ENCODE measurements at places on chromosomes 5 and 9. TPM values are rescaled to one million over a fixed set of nuclear protein-coding genes. Genes with fewer than 3 reads are reported as not detected.

DNA sequence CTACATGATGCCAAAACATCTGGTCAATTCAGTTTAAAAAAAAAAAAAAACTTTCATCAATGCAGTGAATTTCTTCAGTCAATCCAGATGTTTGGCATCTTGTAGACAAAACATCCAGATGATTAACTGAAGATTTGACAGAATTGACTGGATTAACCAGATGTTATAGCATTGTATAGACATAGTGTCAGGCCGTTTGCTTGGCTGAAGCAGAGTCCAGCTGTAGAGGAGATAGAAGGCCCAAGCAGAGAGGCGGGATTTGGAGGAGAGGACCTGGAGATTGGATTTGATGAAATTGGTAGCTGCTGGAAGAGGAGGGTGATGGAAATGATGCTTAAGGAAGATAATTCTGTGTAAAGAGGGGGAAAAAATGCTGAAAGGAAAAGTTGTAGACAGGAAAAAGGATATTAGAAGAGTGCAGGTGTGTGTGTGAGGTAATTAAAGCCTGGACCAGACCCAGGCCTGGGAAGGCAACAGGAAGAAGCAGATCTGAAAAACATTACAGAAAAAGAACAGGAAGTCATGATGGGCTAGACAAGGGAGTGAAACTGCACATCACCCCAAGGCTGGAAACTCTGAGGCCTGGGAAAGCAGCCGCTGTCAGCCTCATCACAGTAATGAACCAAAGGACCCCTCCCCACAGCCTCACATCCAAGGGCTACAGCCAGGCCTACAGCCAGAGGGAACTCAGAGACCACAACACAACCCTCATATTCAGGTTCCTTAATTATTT is 258.3 kb downstream of the CWC27 start:
- no peaks in the 10 kb centered on the region for H3K27me3 ChIP-seq
- H3K4me3 ChIP-seq, result no peak overlapping the region
- H3K27ac ChIP-seq, result no peak overlapping the region
- no peak for DNase-seq
- no peaks in the 10 kb centered on the region for H3K36me3 ChIP-seq

The PALM2AKAP2 gene
- not detected for total RNA-seq

DNA sequence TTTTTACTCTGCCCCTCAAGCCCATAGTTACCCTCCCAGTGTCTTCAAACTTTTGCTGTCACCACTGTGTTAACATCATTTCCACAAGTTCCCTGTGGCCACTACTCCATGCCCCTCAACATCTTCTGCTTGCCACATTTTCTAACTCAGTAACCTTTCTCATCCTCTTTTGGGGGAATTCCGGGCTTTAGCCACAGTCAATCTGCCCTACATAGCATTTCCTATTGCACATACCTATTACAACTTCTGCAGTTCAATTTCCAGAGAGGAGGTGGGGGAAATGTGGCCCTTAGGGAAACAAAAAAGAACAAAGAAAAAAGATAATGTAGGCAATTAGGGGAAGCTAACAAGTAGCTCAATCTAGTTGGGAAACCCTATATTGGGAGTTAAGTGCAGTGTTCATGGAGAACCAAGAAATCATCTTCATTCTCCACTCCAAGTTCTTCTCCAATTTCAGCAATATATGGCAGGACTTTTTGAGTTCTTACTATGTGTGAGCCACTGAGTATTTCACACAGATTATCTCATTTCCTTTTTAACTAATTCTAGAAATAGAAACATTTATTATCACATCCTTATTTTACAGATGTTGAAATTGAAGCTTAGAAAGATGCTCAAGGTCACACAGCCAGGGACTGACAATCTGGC is 40.2 kb upstream of the LPAR1 start:
- H3K36me3 ChIP-seq, result no peaks in the 10 kb centered on the region
- no peaks in the 10 kb centered on the region for H3K4me1 ChIP-seq
- no peak for DNase-seq

The AFAP1L1 gene
- total RNA-seq, result not detected

The PFN3 gene
- not detected for total RNA-seq

The UGT3A1 gene
- not detected for total RNA-seq

DNA sequence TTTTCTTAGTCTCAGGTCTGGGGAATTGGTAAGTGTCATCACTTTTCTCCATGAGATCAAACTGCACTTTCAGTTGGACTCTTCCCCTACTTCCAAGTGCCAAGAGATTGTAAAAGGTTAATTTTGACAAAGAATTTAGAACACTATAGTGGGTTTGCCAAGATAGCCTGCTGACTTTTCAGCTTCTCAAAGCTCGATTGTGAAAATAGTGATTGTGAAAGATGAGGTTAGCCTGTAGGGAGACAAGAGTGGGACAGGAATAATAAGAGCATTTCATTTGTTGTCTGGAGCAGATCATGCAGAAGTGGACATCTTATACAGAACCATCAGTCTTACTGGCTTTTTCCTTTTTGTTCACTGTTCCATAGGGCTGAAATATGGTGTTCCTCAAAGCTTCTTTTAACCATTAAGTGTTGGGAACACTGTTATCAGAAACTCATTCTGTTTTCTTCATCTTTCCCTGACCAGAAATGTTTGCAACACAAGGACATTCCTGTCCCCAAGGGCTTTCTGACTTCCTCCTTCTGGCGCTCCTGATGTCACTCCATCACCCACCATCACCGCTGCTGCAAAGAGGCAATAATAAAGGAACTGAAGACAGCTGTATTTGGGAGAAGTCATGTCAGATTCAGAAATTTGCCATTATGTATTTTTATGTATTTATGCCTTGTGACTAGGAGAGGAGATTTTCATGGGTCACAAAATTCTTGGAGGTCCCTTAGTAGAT is 11.6 kb upstream of the SPTAN1 start:
- no peak overlapping the region for H3K27ac ChIP-seq
- DNase-seq, result no peak
- no peak overlapping the region for H3K4me3 ChIP-seq
- no peaks in the 10 kb centered on the region for H3K4me1 ChIP-seq
- peaks cover 53% of the 10 kb centered on the region for H3K36me3 ChIP-seq
- no peaks in the 10 kb centered on the region for H3K27me3 ChIP-seq

- no peaks in the 10 kb centered on the region for H3K27me3 ChIP-seq
- no peaks in the 10 kb centered on the region for H3K4me1 ChIP-seq
- H3K36me3 ChIP-seq, result no peaks in the 10 kb centered on the region
- no peak overlapping the region for H3K4me3 ChIP-seq
- H3K27ac ChIP-seq, result no peak overlapping the region
- DNase-seq, result peak; percentile 11
Observed at GRCh38 chr9:114238891-114239875, 83.7 kb upstream of the ORM1 start.

The FOXD4L4 gene
- total RNA-seq, result 0.47 TPM

- no peaks in the 10 kb centered on the region for H3K4me1 ChIP-seq
- H3K27me3 ChIP-seq, result no peaks in the 10 kb centered on the region
- H3K36me3 ChIP-seq, result no peaks in the 10 kb centered on the region
Observed at GRCh38 chr5:178826216-178826615, 33.5 kb upstream of the ZNF354B start.

GRCh38 chr9:36789886-36790285 is 217.2 kb downstream of the MELK start:
- H3K36me3 ChIP-seq, result no peaks in the 10 kb centered on the region
- H3K4me3 ChIP-seq, result no peak overlapping the region
- no peaks in the 10 kb centered on the region for H3K27me3 ChIP-seq

DNA sequence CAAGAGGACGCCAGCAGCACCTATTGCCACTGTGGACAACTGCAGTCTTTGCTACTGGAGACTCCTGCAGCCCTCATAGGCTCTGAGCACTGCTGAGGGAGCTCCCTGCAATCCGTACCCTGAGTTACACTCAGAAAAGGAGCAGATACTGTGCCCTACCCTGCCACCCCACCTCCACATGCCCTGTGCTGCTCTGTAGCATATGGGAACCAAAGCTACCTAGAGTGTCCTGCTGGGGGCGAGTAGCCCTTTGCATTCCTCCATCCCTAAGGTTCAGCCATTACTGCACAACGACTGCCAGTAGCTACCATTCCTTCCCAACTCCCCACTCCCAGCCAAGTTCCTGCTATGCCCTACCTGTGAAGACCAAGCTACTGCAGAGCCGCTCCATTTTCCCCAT is 90.2 kb upstream of the SNCAIP start:
- H3K36me3 ChIP-seq, result no peaks in the 10 kb centered on the region
- no peaks in the 10 kb centered on the region for H3K27me3 ChIP-seq
- H3K4me3 ChIP-seq, result no peak overlapping the region
- H3K27ac ChIP-seq, result no peak overlapping the region
- H3K4me1 ChIP-seq, result no peaks in the 10 kb centered on the region
- DNase-seq, result no peak

GRCh38 chr5:181215997-181216989 is 6.8 kb upstream of the TRIM41 start:
- no peaks in the 10 kb centered on the region for H3K27me3 ChIP-seq
- peak overlapping the region; percentile 33 for H3K4me3 ChIP-seq
- H3K4me1 ChIP-seq, result peaks cover 27% of the 10 kb centered on the region

- peaks cover 5% of the 10 kb centered on the region for H3K4me1 ChIP-seq
- no peaks in the 10 kb centered on the region for H3K36me3 ChIP-seq
- H3K27me3 ChIP-seq, result no peaks in the 10 kb centered on the region
- H3K27ac ChIP-seq, result no peak overlapping the region
- no peak for DNase-seq
Observed at GRCh38 chr5:61342071-61342501, 10.0 kb downstream of the ZSWIM6 start.

The OGN gene
- not detected for total RNA-seq

DNA sequence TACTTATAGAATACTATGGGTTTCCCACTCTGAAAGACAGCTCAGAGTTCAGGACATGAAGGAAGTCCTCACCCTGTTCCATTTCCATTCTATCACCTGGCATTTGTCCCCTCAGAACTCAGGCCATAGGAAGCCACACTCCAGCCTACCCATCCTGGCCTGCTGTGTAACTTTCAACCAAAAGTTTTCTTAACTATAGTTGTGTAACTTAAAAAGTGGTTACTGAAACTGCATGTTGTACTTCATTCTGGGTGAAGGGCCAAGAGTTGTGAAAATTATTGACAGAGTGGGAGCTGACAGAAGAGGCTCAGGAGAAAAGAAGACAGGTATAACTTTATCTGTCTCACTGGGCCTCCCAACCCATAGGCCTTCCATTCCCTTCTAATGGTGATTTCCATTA is 212.5 kb downstream of the RAB3C start:
- no peaks in the 10 kb centered on the region for H3K4me1 ChIP-seq
- no peak overlapping the region for H3K4me3 ChIP-seq
- no peak overlapping the region for H3K27ac ChIP-seq

The POU5F2 gene
- total RNA-seq, result 1.9 TPM

DNA sequence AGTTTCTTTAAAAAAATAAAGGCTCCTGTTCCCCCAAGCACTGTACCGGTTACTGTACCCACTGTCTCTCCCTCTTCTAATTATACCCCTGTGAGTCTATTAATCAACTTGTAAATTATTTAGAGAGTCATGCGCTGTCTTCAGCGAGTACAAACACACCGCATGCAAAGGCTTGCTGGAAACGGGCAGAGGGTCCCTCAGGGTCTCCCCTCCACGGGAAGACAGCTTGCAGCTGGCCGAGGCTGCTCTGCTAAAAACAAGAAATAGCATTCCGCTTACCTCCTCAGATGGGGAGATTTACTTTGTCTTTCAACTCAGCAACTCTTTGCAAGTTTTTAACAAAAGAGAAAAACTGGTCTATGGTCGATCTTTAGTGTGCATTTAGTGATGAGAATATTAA is 71.8 kb downstream of the AK8 start:
- H3K4me1 ChIP-seq, result no peaks in the 10 kb centered on the region
- H3K4me3 ChIP-seq, result no peak overlapping the region
- no peaks in the 10 kb centered on the region for H3K27me3 ChIP-seq
- DNase-seq, result no peak
- no peak overlapping the region for H3K27ac ChIP-seq
- H3K36me3 ChIP-seq, result no peaks in the 10 kb centered on the region

The UBQLN1 gene
- total RNA-seq, result 122 TPM

The ECSCR gene
- total RNA-seq, result 0.32 TPM

DNA sequence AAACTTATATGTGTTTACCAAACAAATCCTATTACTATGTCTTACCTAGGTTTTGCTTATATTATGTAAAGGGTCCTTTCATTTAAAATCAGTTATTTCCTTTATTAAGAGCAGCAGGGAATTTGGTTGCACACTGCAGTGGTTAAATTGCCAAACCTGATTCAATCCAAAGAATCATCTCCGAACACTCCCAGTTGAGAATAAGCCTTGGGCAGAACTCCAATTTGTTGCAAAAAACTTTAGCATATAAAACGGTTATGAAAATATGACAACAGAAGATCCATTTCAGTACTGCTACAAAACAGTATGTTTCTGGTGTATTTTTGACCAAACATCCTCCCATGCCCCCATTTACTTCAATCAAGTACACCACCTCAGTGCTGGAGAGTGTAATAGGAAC is 587.0 kb upstream of the GRAMD2B start:
- H3K4me3 ChIP-seq, result no peak overlapping the region
- no peak overlapping the region for H3K27ac ChIP-seq
- H3K36me3 ChIP-seq, result no peaks in the 10 kb centered on the region
- no peak for DNase-seq
- H3K4me1 ChIP-seq, result no peaks in the 10 kb centered on the region

GRCh38 chr5:168481330-168481788 is 4.9 kb upstream of the RARS1 start:
- H3K27me3 ChIP-seq, result no peaks in the 10 kb centered on the region
- no peak overlapping the region for H3K4me3 ChIP-seq
- DNase-seq, result no peak
- no peak overlapping the region for H3K27ac ChIP-seq

- peaks cover 4% of the 10 kb centered on the region for H3K36me3 ChIP-seq
- H3K4me1 ChIP-seq, result no peaks in the 10 kb centered on the region
- DNase-seq, result no peak
- no peaks in the 10 kb centered on the region for H3K27me3 ChIP-seq
- H3K27ac ChIP-seq, result no peak overlapping the region
Observed at GRCh38 chr9:93669958-93670207, 93.5 kb downstream of the PHF2 start.

DNA sequence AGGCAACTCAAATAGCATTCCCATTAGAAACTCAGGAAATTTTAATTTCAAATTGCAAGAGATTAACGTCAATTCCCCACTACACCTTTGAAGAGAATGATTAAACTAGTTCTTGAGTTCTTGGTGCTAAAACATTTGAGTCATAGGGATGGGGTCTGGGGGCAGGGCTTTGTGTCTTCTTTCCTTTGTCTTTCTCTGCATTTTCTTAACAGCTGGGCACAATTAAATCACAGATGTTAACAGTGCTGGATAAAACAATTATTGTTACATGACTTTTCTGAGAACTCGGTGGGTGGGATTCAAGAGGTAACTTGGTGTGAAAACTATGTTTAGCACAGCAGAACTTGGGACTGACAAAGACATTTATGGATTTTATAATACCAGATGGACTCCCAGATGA is 351.9 kb upstream of the TNC start:
- H3K36me3 ChIP-seq, result no peaks in the 10 kb centered on the region
- no peak overlapping the region for H3K4me3 ChIP-seq
- no peaks in the 10 kb centered on the region for H3K27me3 ChIP-seq
- H3K4me1 ChIP-seq, result no peaks in the 10 kb centered on the region
- H3K27ac ChIP-seq, result no peak overlapping the region

- no peaks in the 10 kb centered on the region for H3K36me3 ChIP-seq
- H3K4me3 ChIP-seq, result no peak overlapping the region
- H3K27me3 ChIP-seq, result no peaks in the 10 kb centered on the region
- DNase-seq, result no peak
Observed at GRCh38 chr5:157764531-157764930, 21.0 kb downstream of the LSM11 start.

The IL13 gene
- total RNA-seq, result not detected

All from CD4-positive, alpha-beta memory T cell (primary cell).